ENCODE measurements at places on chromosomes 7 and 10.

GRCh38 chr10:9681655-9682054 lies 1336.0 kb upstream of the CELF2 start:
- no peak for DNase-seq

GRCh38 chr7:125555916-125556315 lies 626.3 kb upstream of the POT1 start:
- DNase-seq: no peak

DNA sequence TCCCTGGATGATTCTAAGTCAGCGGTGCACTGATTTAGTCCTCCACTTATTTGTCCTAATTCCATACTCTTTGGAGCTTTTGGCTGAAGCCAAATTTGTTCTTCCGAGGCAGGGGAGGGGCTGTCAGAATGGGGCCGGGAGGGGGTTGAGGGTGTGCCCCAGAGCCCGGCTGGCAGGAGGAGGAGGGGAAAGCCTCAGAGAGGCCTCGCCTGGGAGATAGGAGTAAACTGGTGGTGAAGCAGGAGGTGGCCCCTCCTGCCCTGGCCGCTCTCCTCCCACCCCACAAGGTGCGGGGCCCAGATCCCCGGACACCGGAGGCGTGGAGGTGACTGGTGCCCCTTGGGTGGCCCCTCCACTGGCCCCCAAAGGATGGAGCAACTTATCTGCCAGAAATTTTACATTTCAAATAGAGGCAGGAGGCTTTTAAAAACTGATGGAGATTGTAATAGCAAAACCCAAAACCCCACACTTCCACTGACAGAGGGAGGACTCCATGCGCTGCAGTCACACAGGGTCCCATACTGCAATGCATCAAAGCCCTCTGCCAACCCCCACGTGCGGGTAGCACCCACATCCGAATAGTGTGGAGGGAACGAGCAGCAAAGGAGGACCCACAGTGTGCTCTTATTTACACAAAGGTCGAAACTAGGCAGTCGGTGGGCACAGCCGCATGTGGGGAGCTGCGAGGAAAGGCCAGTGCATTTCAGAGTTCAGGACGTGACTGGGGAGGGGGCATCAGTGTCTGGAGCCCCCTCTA lies 61.9 kb downstream of the CAMK2B start:
- DNase-seq: no peak

GRCh38 chr10:56646329-56647111 lies 285.5 kb upstream of the ZWINT start:
- no peak for DNase-seq

DNA sequence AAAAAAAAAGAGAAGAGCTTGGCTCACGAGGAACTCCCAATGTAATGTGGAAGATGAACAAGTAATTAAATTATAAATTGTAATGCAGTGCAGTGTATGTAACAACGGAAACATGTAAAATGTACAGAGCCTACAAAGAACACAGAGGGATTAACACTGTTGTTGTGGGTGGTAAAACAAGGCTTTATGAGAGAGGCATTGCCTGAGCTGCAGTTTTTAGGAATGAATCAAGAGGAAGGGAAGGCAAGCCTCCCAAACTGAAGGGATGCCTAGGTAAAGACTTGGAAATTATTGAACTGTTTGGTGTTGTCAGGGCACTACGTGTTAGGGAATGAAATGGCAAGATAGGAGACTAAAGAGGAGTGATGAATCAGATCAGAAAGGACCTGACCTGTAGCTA lies 213.7 kb downstream of the HTR7 start:
- DNase-seq: no peak

DNA sequence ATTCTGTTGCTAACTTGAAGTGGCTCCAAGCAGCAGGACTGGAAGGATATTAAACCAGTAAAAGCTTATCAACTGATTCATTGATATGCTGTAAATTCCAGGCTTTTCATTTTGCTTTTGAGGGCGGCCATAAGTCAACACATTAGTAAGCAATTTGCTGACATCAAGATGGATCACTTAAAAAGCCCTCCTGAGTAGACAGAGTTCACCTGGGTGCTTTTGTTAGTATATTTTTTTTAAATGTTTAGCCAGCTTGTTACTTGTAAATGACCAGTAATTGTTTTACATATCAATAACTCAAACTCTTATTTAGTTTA lies 26.5 kb downstream of the RNF32 start:
- DNase-seq: no peak

Data from DMS79 treated with DMSO at 0.1 percent for 48 hours (cell line).